ENCODE measurements at places on chromosomes 6 and 20. TPM values are rescaled to one million over a fixed set of nuclear protein-coding genes. Genes with fewer than 3 reads are reported as not detected.

- no peak for DNase-seq
These were observed 20.5 kb downstream of the SNAI1 start for GRCh38 chr20:50003253-50003656.

DNA sequence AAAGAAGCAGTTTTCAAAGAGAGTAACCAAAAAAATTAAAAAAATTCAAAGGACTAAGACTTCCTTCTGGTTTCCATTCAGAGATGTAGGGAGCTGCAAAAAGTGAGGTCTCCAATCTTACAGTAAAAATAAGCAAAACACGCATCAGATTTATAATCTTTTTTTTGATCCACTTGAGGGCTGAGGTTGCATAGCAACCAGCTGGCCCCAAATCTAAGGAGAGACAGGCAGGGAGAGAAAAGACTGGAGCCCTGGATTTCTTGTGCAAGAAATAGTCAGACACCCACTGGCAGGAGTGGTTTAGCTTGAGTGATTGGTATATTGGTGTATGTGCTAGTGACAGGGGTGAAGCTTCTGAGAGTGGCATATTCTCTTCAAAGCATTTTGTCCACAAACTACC lies 135.9 kb upstream of the FUT9 start:
- DNase-seq: no peak

DNA sequence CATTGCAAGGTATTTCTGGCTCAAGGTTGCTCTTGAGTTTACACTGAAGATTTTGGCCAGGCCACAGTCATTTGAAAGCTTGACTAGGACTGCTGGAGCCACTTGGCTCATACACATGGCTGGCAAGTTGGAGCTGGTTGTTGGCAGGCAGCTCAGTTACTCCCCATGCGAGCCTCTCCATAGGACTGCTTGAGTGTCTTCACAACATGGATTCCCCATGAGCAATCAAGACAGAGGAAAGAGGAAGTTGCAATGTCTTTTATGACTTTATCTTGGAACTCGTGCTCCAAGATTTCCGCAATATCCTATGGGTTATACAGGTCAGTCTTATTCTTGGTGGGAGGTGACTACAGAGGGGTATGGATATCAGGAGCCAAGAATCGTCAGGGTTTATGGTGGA lies 1.4 kb upstream of the MANBAL start:
- DNase-seq: no peak

DNA sequence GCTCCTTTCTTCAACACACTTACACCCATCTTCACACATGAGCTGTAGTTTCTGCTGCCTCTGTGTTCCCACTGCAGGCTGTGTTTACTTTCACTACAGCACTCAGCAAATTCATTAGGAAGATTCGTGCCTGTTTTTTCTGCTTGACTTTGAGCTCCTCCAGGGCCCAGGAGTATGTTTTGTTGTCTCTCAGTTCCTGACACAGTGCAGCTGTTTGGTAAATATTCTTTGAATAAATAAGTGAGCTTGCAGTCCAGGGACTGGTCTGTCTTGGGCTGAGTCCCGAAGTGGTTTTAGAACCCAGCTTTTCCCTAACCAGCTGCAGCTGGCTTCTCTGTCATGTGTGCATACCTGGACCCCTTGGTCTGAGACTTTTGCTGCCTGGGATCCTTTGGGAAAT lies 46.6 kb upstream of the CCN6 start:
- no peak for DNase-seq

- no peak for DNase-seq
These were observed 228.3 kb downstream of the NRN1 start for GRCh38 chr6:5778317-5778857.

DNA sequence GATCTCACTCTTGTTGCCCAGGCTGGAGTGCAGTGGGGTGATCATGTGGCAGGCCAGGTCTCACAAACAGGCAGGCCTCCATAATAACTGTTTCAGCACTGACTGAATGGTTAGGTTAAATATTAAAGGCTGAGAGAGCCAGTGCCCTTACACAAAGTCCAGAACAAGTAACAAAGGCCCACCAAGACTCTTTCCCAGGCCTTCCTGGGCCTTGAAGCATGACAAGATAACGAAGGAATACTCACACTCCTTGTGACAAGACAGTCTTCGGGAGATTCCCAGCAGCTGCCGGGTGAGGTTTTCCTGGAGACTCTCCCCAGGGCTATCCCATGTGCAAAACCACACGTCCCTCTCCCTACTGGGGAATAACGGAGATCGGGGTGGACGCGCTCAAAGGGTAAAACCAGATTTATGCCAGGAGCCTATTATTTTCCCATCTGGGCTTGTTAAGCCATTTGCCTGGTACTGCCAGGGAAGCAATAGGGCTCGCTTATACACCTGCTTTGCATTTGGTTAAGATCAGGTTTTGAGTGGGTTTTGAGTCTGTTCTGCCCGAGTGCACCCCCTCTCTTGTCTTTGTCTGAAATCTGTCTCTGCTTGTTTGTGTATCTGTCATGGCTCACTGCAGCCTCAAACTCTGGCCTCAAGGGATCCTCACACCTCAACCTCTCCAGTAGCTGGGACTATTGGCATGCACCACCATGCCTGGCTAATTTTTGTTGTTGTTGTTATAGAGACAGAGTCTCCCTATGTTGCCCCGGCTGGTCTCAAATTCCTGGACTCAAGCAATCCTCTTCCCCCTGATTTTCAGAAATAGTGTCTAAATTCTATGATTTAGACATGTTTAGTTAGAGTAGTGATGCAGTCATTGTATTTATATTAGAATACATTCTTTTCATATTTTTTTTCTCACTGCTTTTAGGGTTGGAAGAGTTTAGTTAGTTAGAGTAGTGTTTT lies 1.4 kb upstream of the ENPP3 start:
- no peak for DNase-seq

GRCh38 chr6:7267071-7267465 lies 45.9 kb downstream of the SSR1 start:
- DNase-seq: no peak

- DNase-seq: no peak
These were observed 753.3 kb upstream of the MARCKS start for GRCh38 chr6:113103634-113104361.

DNA sequence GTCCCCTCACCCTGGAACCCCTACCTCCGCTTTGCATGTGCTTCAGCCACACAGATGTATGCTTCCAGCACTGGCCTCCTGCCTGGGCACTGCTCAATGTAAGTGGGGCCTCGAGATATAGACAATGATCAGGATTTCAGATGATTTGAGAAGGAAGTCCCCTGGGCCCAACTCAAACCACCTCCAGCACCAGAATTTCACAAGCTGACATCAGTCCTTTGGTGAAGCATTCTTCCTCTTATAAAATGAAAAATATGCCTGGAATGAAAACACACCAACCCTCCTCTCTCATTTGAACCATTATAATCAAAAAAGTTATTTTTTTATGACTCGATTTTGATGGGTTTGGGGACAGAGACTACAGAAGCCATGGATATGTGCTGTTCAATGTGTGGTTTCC lies 48.5 kb downstream of the BTBD3 start:
- DNase-seq: no peak

DNA sequence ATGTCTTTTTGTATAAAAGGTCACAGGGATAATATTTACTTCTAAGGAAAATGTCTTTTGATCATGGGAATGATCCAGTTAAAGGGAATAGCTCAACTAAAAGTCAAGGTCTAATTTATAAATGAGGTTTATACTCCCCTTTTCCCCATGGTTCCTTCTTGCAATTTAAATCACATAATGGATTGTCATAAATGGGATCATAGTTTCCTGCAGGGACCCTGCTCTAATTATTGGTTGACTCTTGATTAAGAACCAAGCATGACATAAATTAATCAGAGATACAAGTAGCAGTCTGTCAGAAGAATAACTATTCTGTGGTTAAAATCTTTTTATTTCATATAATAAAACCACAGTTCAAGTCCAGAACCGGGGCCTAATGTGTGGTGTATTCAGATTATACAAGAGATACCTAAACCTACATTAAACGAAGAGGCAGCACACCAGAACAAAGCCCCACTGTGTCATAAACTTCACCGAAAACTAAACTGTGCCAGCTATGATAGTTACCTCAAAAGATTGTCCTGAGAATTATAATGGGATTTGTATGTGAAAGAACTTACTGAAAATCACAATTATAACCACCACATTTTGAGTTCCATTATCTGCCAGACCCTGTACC lies 43.0 kb upstream of the CD83 start:
- DNase-seq: no peak

- no peak for DNase-seq
These were observed 84.5 kb upstream of the SNAP25 start for GRCh38 chr20:10134176-10134575.

DNA sequence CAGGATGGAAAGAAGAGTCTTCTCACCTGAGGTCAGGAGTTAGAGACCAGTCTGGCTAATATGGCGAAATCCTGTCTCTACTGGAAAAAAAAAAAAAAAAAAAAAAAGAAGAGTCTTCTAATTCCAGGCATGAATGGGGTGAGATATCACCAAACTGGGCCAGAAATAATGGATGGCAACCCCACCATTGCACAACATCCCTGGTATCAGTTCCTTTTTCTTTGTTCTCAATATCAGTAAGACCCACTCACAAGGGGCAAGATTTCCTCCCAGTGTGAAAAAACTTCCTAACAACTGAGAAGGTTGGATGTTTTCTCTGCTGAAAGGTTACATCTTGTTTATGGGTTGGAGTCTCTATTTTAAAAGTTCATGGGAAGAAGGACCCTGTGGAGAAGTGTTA lies 23.6 kb upstream of the NR2E1 start:
- DNase-seq: no peak

- DNase-seq: no peak
These were observed 184.0 kb downstream of the GPX5 start for GRCh38 chr6:28709478-28710349.

DNA sequence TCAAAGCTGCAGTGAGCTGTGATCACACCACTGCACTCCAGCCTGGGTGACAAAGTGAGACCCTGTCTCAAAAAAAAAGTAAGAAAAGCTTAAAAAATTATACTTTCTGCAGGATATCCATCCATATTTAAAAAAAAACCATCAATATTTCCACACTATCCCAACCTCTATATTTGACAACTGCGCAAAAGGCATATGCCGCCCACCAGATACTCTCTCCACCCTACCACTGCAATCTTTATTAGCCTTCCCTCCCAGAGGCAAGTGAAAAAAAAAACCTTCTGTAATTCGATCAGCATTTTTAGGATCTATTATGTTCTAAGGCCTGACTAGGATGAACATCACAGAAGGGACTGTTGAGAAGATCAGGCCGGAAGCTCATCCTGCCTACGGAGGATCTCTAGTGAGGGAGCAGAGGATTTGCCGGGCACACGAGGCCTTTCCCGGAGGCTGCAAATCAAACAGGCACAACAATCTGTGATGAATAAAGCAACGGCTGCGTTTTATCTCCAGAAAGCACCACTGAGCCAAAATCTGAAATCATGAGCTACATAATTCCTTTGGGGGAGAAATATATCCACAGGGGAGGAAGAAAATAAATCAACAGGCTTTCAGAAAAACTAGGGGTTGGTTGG lies 65.9 kb downstream of the GFOD1 start:
- DNase-seq: no peak

DNA sequence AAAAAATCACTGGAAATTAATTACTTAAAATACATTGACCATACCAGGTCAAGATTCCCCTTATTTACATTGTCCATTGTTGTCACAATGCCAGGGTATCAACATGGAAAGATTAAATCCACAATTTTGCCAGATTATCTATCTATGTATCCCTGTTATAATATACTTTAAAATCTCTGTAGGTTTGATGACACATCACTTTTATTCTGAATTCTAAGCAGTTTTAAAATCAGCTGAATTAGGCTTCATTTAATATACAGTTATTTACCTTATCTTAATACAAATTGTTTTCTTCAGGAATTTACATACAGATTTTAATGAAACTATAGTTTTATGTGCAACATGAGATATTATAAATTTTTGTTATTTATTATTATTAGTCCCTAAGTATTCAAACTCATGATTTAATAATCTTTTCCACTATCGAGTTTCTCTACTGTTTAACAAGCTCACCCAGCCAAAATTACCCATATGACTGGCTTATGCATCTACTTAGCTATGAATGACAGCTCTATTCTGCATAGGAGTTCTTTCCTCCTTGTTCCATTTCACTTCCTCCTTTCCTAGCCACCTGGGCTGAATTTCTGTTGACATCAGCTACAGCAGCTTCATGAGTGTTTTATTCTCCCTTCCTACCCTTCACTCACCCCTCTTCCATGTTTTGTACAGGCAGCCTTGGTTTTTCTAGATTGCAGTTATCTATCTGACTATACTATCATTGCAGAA lies 654.2 kb upstream of the MAP3K7 start:
- no peak for DNase-seq

- no peak for DNase-seq
These were observed 10.7 kb upstream of the SLCO4A1 start for GRCh38 chr20:62631336-62632308.

DNA sequence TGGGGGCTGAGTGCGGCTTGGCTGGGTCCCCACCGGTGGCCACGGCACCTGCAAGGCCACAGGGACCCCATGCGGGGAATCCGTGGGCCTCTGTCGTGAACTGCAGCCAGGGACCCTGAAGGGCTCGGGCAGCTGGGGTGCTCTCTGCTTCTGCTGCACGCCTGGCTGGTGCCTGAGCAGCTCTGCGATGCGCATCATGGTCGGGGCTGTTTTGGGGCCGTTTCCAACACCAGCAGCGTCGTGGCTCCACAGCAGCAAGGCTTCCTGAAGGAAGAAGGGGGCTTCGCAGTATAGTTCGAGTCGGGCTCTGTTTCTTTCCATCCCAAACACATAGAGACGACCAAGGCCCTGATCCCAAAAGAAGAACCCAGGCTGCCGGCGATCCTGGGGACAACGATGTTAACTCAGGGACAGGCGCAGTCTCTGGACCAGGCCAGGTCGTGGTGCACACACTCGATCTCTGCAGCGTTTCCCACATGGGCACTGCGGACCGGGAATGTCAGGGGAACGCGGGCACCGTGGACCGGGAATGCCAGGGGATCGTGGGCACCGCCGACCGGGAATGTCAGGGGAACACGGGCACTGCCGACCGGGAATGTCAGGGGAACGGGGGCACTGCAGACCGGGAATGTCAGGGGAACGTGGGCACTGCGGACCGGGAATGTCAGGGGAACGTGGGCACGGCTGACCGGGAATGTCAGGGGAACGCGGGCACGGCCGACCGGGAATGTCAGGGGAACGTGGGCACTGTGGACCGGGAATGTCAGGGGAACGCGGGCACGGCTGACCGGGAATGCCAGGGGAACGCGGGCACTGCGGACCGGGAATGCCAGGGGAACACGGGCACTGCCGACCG lies 36.8 kb upstream of the BHLHE23 start:
- DNase-seq: no peak

DNA sequence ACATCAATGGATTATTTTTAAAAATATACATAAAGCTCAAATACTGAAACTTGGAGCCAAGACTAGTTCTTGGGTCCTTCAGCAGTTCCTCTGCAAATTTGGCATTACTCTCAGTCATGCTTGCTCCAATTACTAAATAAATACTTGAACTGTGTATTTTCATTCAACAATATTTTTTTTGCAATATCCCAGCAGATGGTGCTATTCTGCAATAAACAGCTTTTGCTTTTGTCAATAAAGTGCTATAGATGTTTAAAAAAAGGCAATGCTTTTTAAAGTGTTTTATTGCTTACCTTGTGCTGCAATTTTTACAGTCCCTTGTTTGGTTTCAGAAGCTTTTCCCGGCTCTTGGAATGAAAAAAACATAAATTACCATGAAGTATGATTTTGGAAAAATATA lies 243.4 kb downstream of the TRDN start:
- DNase-seq: no peak

REM1 gene
- total RNA-seq: not detected

NCOA7 gene
- total RNA-seq: 8.5 TPM

NR2E1 gene
- total RNA-seq: 0.03 TPM

Measured in SJSA1 (cell line).